A549 treated with AZD2906 at 1 μM for 4 hours (cell line): ENCODE measurements at places on chromosomes 6 and 20. TPM values are rescaled to one million over a fixed set of nuclear protein-coding genes. Genes with fewer than 3 reads are reported as not detected.

The HLA-DQB2 gene
- total RNA-seq, result not detected in 5 replicates

The BPIFB3 gene
- total RNA-seq, result not detected in 5 replicates

The EDN3 gene
- 2.9 to 3.7 TPM (median 3.4 TPM) in 5 replicates for total RNA-seq

The TINAG gene
- total RNA-seq, result 0.20 TPM in 1 of 5 replicates, not detected in the others

The PTGIS gene
- 0.01 to 0.03 TPM (median 0.02 TPM) in 4 of 5 replicates, not detected in the other for total RNA-seq

The DEFB124 gene
- 0.42 TPM in 1 of 5 replicates, not detected in the others for total RNA-seq

The CASS4 gene
- total RNA-seq, result 0.03 to 0.09 TPM (median 0.03 TPM) in 3 of 5 replicates, not detected in the others

The GJA1 gene
- 44.6 to 62.3 TPM (median 60.1 TPM) in 5 replicates for total RNA-seq
